NT2/D1 (cell line): ENCODE measurements at places on chromosomes 7 and 10.

GRCh38 chr7:27606270-27607209 lies 56.1 kb downstream of the HIBADH start:
- no peak for DNase-seq

DNA sequence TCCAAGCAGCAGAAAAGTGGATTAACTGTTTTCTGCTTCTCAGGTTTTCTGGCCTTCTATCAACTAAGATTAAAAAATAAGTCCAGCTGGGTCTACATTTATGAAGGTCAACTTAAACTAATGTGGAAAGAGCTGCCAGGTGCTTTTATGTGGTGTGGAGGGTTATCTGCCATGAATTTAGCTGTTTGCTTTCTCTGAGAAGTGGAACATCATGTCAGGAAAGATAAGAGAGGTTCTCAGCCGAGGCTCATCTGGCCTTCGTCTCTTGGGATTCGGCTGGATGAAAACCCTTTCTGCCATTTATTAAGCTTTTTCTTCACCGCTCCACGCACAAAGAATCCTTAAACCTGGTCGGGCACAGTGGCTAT lies 5.5 kb downstream of the PTPRN2 start:
- DNase-seq, result no peak

- no peak for DNase-seq
Measured at GRCh38 chr7:46290374-46291049, 369.4 kb upstream of the IGFBP3 start.

DNA sequence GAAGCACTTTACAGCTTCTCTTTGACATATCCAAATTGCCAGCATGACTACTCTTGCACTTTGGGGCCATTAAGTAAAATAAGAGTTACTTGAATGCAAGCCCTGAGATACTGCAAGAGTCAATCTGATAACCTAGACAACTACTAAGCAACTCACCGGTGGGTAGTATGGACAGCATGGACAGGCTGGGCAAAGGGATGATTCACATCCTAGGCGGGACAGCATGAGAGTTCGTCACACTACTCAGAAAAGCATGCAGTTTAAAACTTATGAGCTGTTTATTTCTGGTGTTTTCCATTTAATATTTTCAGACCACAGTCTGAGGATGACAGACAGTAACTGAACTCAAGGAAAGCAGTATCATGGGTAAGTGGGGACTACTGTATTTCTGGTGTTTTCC lies 84.0 kb downstream of the ORC5 start:
- DNase-seq, result no peak

GRCh38 chr7:31338706-31339105 lies 1.8 kb downstream of the NEUROD6 start:
- DNase-seq, result no peak
